ENCODE measurements at places on chromosomes 4 and X.

DNA sequence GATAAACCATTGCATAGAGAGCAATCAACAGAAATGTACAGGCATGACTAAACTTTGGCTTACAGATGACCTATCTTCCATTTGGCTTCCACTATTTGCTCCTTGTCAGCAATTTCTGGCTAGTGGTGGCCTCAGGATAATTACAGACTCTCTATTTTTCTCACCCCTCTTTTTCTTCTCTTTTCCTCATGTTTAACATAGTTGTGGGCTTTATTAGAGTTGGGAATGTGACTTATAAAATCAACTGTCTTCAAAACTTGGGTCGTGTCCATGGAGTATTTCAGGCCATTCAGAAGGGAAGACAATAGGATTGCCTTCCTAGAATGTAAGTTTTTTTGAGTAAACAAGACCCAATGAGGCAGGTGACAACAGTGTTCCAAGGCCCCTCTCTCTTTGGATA is 236.2 kb downstream of the FRAS1 start:
- no peak for DNase-seq

DNA sequence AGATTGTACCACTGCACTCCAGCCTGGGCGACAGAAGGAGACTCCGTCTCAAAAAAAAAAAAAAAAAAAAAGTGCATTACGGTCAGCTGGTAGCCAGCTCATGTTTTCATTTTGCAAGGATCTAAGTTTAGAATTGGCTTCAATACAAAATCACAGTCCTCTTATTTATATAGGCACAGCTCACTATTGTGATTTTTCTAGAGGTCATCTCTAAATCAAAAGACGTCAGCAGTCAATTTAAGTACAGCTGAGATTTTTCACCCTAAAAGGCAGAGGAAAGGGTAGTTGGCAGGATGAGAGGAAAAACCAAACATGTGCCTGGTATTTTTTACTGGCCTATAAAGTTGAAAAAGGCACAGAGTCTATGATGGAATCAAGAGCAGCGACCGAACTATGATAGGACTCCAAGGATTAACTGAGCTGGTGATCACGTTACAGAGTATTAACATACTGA is 30.8 kb downstream of the ASB5 start:
- DNase-seq: no peak

GRCh38 chr4:2075987-2076907 is 17.1 kb downstream of the NAT8L start:
- DNase-seq: no peak

GRCh38 chrX:129512409-129512808 is 10.9 kb downstream of the SMARCA1 start:
- DNase-seq: no peak

- DNase-seq: no peak
These were observed 70.2 kb upstream of the EFNB1 start for GRCh38 chrX:68758671-68759070.

Data from NCI-H1436 treated with DMSO at 0.1 percent for 48 hours (cell line).